ENCODE measurements at places on chromosomes 5 and 9.

DNA sequence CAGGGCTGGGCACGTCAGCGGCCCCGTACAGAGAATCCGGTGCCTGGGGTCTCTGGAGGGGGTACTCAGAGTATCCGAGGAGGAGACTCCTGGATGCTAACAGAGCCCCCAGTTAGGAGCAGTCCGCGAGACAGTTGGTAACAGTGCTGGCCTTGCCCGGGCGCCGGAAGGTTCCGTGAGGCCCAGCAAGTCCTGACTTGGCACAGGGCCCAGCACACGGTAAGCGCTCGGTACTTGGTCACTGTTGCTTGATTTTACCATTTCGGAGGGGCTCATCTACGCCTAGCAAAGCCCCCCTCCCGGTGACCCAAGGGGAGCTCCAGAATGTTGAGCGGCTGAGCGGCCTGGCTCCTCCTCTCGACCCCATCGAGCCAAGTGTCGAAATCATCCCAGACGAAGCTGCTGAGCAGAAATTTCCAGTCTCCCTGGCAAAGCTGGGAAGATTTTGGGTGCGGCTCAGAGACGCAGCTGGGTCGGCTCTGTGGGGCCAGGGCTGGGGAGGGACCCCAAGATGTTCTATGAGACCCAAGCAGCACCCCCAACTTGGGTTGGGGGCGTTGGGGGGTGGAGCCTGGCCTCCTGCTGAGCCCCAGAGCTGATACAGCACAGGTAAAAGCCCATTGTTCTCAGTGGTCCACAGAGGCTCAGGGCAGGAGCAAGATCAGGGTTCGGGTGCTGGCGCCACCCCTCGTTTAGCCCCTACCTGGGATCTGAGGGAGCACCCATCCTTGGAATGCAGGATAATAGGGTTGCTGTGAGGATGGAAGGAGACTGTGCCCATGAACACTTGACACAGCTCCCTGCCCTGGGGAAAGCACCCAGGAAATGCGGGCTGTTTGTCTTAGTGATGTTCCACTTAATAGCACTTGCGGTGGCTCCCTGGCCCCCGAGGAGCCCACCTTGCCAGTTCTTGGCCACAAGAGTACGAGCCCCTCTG, 137.2 kb downstream of the C9orf50 start:
- DNase-seq: peak; percentile 75

DNA sequence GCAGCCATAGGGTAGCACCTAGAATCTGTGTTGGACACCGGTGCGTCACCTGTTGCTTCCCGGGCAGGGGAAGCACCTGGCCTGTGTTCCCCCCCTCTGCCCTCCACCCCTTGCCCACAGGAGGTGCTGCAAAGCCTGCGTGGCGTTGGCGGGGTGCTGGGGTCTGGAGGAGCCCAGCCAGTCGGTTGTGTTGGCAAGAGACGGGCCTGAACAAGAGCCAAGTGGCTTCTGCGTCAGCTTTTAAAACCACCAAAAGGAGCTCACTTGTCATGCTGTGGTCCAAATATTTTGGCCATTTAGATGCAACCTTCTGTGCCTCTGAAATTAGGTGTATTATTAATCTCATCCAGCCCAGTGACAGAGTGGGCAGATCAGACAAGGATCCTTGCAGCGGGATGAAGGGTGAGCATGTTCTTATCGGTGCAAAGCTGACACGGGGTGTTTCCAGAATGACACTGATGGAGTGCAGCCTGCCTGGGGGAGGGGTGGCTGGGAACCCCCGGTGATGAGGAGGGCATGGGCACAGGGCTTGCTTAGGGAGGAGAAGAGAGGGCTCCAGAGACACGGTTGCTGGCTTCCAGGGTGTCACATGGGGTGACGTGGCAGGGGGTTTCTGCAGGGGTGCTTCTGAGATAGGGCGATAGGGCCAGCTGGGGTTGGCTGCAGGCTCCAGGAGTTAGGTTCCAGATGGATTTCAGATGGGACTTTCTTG, 9.7 kb upstream of the RXRA start:
- peak; percentile 78 for DNase-seq

- DNase-seq: no peak
Observed at GRCh38 chr9:121820286-121821005, 169.0 kb downstream of the DAB2IP start.

DNA sequence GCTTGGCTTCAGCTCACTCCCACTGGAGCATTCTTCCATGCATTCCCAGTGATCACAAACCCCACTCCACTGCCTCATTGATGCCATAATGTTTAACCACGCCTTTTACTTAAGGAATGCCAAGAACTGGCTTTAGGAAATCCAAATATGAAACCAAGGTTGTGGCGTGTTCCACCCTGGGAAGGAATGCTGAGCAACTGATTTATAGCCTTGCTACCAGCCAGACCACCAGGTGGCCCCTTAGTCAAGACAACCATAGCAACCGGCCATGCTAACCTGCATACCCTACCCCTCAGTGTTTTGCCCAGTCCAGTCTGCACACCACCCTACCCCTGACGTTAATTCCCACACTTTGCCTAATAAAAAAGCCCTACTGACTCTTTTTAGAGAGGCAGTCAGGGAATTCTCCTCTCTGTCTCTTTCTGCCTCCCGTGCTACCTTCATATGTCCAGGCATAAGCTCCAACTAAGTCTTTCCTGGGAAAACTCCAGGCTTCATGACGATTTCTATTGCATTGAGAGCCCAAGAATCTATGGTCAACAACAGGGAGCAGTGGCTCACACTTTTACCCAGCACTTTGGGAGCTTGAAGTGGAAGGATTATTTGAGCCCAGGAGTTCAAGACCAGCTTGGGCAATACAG, 27.0 kb upstream of the PRRC2B start:
- peak; percentile 81 for DNase-seq

- peak; percentile 81 for DNase-seq
Observed at GRCh38 chr9:38160613-38161215, 91.7 kb upstream of the SHB start.

DNA sequence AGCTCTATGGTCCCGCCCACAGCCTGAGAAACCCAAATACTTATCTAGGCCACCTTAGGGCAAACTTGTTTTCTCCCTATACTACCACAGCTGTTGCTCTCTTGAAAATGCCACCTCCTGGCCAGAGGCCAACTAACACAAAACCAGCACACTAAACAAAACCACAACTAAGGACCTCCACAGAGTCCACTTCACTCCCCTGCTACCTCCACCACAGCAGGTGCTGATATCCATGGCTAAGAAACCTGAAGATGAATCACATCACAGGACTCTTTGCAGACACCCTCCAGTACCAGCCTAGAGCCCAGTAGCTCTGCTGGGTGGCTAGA, 108.4 kb downstream of the ALDH1A1 start:
- DNase-seq: no peak

- DNase-seq: no peak
Observed at GRCh38 chr9:126507318-126508109, 106.2 kb upstream of the LMX1B start.

GRCh38 chr5:91313757-91314673, 69.1 kb downstream of the ARRDC3 start:
- peak; percentile 79 for DNase-seq

- peak; percentile 44 for DNase-seq
Observed at GRCh38 chr5:40429258-40430100, 250.2 kb upstream of the PTGER4 start.

GRCh38 chr5:87729781-87730180, 317.1 kb upstream of the CCNH start:
- no peak for DNase-seq

GRCh38 chr9:121770415-121771273, 119.2 kb downstream of the DAB2IP start:
- DNase-seq: no peak

- DNase-seq: no peak
Observed at GRCh38 chr5:170365831-170366230, 23.3 kb downstream of the KCNMB1 start.

DNA sequence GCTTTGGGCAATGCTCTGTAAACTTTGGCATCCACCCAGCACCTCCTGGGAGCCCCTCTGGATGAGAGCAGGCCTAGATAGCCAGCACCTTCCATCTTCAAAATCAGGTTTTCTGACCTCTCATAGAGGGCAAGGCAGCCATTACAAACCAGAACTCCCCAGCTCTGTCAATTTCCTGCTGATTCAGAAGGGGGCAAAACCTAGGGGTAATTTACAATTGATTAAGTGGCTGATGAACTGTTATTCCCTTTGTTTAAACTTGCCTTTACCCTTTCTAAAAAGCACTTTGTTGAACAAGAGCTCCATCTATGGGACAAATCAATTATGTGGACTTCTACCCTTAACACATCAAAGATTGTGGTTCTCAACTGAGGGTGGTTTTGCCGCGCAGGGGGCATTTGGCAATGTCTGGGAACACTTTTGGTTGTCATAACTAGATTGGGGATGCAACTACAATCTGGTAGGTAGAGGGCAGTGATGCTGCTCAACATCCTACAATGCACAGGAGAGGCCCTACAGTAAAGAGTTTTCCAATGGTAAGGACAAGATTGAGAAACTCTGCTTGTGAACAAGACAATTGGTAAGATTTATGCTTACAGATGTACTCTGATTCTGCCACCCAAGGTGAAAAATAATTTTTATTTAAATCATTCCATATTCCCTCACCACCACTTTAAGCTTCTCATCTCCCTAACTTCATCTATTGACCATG, 184.1 kb downstream of the MARCHF11 start:
- peak; percentile 64 for DNase-seq

DNA sequence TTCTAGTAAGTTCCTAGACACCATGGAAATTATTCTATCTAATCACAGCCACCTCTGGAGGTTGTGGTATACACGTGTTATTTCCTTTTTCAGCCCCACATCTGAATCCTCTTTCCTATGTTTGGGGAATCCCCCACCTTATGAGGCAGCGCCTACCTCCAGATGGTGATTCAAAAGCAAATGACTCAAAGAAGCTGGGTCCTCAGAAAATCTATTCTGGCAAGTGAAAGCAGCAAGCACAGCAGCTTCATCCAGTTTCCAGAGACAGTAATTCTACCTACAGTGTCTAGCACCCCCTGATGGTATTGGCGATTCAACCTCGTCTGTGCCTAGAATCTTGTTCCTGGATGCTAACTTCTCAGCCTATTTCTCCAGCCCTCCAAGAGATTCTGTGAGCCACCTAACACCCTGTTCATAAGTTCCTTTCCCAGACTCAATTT, 43.0 kb downstream of the STRBP start:
- peak; percentile 71 for DNase-seq

DNA sequence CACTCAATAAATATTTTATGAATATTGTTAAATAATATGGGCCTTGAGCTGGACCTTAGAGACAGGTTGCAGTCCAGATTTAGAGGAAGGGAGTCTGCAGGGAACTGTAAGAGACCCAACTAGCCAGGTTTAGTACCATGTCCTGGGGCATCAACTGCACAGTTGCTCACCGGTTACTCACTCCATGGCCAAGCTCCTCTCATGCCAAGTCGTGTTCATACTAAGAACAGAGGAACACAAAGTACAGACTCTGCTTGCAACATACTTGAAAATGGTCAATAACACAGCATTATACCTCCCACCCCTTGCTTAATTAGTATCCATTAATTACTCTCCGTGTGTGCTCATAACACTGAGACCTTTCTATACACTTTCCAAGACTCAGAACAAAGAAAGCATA, 317.6 kb upstream of the PIK3R1 start:
- DNase-seq: no peak

- no peak for DNase-seq
Observed at GRCh38 chr5:149913436-149914419, 30.9 kb downstream of the PDE6A start.

DNA sequence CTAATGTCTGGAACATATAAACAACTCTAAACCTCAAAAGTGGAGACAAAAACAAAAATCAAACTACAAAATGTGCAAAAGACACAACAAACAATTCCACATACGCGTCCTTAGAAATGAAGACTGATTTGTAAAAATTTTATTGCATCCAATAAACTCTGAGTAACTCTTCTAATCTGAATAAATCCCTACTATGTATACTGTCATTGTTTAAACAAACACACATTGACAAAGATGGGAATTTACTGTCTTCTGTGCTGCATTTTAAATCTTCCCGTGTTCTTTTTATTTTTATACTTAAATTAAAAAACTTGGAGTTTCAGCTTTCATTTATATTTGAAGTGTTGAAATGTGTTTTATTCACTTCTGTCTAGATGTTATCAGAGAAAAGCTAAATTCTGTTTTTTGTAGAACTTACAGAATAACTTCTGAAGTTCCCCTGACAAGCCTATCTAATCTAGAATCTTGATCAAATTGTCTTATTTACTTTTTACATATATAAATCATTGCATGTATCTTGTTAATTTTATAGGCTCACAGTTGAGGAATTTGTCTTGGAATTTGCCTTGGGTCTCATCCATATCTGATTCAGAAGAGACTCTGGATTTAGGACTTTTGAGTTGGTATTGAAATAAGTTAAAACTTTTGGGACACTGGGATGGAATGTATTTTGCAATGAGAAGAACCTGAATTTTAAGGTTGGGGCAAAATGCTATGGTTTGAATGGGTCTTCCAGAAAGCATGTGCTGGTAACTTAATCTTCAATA, 2064.4 kb upstream of the C9orf72 start:
- DNase-seq: no peak

GRCh38 chr5:96481009-96481786, 48.1 kb upstream of the PCSK1 start:
- no peak for DNase-seq

Data from cardiac muscle cell (in vitro differentiated cells and primary cell).